ENCODE measurements at places on chromosomes 2 and 18. TPM values are rescaled to one million over a fixed set of nuclear protein-coding genes. Genes with fewer than 3 reads are reported as not detected.

GRCh38 chr2:23363831-23364230 is 21.1 kb upstream of the KLHL29 start:
- no peaks in the 10 kb centered on the region for H3K4me1 ChIP-seq
- H3K36me3 ChIP-seq: no peaks in the 10 kb centered on the region
- DNase-seq: no peak
- peaks cover 30% of the 10 kb centered on the region for H3K27me3 ChIP-seq

DNA sequence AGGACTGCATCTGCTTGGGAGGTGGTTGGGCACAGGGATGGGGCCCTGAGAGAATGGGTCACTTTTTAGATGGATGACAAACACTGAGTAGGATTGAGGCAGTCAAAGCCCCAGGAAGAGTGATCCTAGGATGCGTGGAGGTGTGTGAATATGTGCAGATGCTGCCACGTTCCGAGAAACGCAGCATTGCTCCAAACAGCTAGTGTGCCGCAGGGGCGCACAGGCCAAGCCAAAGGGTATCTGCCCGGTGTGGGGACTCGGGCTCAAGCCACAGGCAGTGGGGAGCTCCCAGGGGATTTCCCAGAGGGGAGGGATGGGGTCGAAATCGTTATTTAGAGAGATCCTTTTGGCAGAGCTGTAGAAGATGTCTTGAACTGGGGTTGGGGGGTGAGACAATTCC is 274.1 kb downstream of the ALPK2 start:
- no peaks in the 10 kb centered on the region for H3K4me1 ChIP-seq
- H3K27me3 ChIP-seq: peaks cover 2% of the 10 kb centered on the region
- no peak overlapping the region for H3K4me3 ChIP-seq

DNA sequence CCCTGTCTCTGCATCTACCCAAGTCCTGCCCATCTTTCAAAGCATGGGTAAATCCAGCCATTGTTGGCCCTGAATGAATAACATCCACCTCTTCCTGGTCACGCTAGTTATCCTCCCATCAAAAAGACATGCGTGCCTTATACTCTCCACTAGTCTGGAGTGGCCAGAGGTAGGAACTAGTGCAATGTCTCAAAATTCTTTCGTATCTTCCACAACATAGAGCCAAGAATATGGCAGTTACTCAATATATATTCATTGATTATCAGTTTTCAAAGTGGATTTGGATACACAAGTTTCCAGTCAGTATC is 8.9 kb downstream of the APOB start:
- H3K4me3 ChIP-seq: no peak overlapping the region
- no peak for DNase-seq
- no peaks in the 10 kb centered on the region for H3K4me1 ChIP-seq
- H3K27ac ChIP-seq: no peak overlapping the region
- peaks cover 2% of the 10 kb centered on the region for H3K27me3 ChIP-seq

The PLCL1 gene
- 1.7 TPM for total RNA-seq

- no peak overlapping the region for H3K27ac ChIP-seq
- peaks cover 18% of the 10 kb centered on the region for H3K27me3 ChIP-seq
- no peak overlapping the region for H3K4me3 ChIP-seq
- H3K36me3 ChIP-seq: no peaks in the 10 kb centered on the region
- no peaks in the 10 kb centered on the region for H3K4me1 ChIP-seq
- DNase-seq: no peak
Measured at GRCh38 chr2:170248574-170249393, 70.8 kb downstream of the MYO3B start.

DNA sequence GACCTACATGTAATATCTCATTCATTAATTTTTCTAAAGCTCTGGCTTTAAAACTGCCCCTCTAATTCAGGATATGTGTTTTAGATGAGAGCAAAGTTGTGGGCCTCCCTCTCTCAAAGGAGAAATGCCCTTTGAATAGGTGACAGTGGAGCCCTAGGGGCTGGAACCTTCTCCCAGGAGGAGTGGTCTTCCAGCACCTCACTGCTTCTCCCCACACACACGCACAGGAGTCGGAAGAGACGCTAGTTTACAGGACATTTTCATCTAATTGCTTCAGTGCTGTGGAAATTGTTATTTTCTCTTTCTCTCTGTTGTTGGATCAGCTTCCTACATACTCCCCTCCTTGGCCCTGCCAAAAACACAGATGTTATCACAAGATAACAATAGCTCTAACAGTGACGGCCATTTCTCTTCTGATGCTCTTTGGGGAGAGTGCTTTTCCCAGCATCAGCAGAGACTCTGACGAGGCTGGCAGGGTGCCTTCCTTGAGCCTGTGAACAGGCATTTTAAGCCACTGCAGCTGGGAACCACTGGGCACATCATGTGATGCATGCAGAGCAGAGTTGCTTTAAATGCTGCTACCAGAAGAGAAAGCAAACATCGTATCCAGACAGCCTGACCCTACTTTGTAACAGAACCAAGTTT is 209.4 kb upstream of the SP5 start:
- no peaks in the 10 kb centered on the region for H3K27me3 ChIP-seq
- no peaks in the 10 kb centered on the region for H3K36me3 ChIP-seq
- no peak for DNase-seq
- H3K4me3 ChIP-seq: no peak overlapping the region
- H3K4me1 ChIP-seq: peaks cover 14% of the 10 kb centered on the region
- H3K27ac ChIP-seq: no peak overlapping the region

The LHCGR gene
- total RNA-seq: not detected

GRCh38 chr2:30269771-30270145 is 38.4 kb downstream of the LBH start:
- no peak overlapping the region for H3K4me3 ChIP-seq
- peaks cover 72% of the 10 kb centered on the region for H3K4me1 ChIP-seq
- no peaks in the 10 kb centered on the region for H3K27me3 ChIP-seq
- H3K36me3 ChIP-seq: peaks cover 1% of the 10 kb centered on the region

DNA sequence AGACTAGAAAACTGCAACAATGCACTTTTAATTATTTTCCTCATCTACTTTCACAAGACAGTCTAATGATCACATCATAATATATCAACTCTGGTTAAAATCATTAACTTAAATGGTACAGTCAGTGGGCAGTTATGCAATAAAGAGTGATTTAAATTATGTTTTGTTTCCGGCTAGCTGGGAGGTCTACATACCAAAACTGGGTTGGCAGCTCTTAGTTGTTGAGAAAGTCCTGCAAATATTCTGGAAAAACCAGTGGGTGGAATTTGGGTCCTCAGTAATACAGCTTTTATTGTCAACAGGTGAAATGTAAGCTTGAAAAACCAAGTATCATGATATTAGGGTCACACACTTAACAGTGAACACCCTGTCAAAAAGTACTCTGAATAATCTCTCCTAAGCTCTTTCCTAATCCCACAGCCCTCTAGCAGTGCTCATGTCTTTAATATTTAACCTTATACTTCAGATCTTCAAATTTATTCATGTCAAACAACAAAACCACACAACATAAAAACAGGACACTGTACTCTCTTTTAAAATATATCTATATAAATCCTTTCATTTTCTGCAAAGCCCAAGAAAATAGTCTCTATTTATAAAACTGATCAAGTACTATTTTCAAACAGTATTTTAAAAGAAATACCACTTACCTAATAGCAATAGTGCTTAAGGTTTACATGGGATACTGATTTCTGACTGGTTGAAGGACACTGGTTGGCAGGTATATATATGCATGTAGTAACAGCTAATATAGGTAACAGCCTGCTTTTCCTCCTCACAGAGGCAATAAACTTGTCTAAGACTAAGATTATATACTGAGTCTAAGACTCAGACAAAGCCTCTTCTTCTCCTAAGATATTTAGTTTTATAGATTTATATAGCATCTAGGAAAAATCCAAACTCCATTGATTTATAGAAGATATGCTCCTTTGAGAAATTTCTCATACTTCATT is 103.8 kb downstream of the GAREM1 start:
- peaks cover 4% of the 10 kb centered on the region for H3K27me3 ChIP-seq
- H3K4me1 ChIP-seq: no peaks in the 10 kb centered on the region
- no peak overlapping the region for H3K4me3 ChIP-seq
- no peak for DNase-seq
- H3K27ac ChIP-seq: no peak overlapping the region

DNA sequence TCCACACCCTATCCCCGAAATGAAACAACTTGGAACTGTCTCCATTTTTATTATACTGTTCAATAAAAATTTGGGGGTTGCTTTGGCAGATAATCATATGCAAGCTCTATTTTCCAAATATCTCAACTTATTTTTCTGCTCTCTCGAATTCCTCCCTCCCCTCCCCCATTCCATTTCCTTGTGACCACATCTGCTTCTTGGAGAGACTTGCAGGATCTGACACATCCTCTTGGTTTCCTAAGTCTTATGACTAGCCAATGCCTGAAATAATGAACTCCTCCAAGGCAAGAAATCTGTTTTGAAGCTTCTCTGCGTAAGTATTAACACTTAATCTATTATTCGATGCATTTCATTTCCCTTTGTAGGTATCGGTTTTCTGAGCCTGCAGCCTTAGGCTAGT is 16.1 kb downstream of the TGIF1 start:
- DNase-seq: no peak
- H3K27me3 ChIP-seq: no peaks in the 10 kb centered on the region
